ENCODE measurements at places on chromosomes 3 and 15.
A peak's percentile ranks its signal among the peaks of the same experiment; 100 is the strongest.

DNA sequence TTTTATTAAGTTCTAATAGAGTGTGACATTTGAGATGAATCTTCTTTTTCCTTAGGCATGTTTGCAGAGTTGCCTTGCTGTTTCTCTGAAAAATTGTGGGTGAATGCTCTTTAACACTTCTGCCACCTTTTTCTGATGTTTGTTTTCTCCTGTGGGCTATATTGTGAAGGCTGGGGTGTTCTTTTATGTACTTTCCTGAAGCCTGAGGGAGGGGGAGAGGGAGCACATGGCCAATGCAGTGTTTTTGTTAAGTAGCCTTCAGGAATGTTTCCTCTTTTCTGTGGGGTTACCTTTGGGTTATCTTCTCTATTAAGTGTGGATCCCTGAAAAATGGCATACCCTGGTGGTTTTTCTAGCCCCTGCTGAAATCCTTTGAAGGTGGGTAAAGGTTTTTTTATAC is 50.2 kb downstream of the CMC1 start:
- no peak for DNase-seq

- no peak for DNase-seq
Observed at GRCh38 chr15:25675396-25675795, 187.7 kb downstream of the ATP10A start.

DNA sequence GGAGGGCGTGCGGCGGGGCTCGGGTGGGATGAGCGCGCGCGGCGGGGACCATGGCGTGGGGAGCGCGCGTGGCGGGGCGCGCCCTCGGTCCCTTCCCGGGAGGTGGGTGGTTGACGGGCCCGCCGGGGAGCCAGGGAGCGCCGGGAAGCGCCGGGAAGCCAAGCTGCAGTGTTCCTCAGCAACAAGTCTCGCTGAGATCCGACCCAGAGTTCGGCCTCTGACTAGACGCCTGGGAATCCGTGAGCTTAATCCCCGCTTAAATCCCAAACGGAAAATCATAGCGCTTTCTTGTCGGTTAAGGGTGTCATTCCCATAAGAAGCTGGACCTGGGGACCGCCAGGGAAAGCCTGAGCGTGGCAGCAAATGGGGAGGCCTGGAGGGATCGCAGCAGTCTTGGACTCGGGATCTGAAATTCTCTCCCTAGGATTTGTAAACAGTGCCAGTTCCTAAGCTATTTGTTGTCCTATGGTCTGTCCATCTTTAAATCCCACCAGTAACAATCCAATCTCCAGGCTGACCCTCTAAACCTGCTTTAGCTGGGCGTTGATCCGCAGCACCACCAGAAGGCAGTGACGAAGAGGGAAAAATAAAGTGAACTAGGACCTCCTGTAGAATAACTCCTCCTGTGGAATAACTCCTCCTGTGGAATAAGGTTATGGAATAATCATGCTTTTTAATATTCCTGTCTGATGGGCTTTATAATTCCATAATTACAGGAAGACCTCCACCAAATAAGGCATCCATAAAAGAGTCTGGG is 570 bp upstream of the NEDD4 start:
- no peak for DNase-seq

DNA sequence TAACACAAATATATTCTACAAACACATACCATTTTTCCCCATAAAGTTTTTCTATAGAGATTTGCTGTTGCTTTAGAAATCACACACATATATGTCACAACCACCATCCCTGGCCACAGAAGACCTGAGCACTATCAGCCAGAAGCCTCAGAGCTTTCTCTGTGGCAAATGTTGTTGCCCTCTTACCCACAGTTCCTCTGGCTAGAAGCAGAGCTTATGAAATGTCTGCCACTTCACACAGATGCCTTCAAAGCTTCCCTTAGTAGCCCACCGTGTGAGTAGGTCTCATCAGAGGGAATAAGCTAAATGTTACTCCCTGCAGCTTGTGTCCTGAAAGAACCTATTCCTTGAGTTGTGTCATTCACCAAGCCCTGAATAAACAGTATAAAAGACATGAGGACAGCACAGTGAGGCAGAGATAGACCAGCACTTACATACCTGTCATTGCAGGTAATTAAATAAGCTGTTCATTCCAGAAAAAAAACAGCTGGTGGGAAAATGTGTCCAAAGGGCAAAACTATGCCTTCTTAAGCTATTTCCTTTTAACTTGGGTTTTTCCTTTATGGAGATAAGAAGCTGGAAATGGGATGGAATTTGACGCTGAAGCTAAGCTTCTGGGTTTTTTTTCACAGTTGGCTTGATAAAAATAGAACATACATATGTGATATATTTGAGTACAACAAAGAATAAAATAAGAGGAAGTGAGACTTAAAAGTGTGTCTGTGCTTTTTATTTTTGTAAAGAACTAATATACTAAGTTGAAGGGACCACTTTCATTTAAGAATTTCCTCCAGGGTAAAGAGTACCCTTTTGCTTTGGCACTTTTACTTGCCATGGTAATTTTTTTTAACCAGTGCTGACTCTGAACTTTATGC is 391.4 kb downstream of the KCNH8 start:
- DNase-seq: no peak

DNA sequence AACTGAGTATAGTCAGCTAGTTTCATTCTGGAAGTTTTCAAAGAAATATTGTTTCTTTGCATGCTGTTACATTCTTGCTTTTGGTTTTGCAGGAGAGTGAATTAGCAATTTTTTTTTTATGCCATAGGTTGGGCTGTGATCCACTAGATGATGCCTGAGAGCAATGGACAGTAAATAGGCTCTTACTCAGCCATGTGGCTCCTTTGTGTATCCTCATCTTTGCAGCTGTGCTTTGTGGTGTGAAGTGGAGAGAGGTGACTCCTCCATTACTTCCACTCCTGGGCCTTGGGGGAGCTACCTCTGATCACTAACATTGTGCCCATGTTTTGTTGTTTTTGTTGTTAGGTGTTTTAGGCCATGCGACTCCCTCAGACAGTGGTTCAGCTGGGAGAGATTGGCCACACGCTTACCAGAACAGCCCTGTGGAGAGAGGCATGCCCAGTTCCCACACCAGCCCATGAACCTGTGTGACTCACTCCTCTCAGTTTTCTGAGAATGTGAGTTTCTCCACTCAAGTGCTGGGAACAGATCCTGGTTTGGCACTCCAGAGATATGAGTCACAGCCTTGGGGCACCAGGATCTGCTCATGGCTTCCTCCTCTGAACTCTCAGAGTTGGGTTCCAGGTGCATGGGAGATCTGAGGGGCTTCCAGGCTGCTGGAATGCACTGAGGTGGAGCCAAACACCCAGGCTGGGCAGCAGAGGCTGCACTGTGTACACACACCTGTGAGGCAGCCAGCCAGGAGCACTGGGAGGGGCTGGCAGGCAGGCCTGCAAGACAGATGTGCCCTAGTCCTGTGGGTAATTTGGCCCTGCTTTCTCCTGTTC is 785.3 kb downstream of the ROBO2 start:
- DNase-seq: no peak

GRCh38 chr3:9791127-9791526 is 1.1 kb downstream of the TADA3 start:
- no peak for DNase-seq

GRCh38 chr3:45551214-45552010 is 43.1 kb upstream of the LIMD1 start:
- no peak for DNase-seq

- DNase-seq: no peak
Observed at GRCh38 chr3:171390051-171390941, 69.9 kb downstream of the TNIK start.

DNA sequence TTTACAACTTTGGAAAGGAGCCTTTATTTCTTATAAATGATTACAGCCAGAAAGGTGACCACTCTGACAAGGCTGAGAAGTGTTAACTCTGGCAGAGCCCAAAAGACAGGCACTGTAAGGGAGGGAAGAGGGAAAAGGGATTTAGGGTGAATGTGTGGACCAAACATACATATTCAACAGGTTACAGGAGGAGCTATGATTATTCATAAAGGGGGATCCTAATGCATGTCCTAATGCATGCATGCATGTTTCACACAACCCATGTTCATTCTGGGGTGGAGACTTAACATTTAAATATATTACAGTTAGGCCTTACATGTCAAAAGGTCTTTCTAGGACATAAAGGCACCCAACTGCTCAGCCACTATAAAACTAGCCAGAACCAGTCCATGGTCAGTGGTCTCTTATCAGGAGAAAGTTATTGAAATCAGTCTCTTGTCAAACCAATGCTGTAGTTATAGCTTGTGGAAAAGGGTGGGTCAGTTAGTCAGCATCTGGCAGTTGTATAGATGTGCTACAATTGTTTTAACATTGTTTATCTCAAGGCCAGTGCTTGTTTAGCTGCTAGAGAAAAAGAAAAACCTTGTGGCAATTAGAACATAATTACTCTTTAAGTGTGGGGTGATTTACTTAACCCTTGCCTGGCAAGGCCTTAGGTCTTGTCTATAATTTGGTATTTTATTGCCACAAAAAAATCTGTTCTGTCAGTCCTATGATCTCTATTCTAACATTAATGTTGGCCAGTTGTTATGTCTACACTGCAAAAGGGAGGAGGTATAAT is 77.5 kb downstream of the RAD18 start:
- DNase-seq: no peak

- no peak for DNase-seq
Observed at GRCh38 chr3:45234250-45234649, 8.2 kb upstream of the TMEM158 start.

DNA sequence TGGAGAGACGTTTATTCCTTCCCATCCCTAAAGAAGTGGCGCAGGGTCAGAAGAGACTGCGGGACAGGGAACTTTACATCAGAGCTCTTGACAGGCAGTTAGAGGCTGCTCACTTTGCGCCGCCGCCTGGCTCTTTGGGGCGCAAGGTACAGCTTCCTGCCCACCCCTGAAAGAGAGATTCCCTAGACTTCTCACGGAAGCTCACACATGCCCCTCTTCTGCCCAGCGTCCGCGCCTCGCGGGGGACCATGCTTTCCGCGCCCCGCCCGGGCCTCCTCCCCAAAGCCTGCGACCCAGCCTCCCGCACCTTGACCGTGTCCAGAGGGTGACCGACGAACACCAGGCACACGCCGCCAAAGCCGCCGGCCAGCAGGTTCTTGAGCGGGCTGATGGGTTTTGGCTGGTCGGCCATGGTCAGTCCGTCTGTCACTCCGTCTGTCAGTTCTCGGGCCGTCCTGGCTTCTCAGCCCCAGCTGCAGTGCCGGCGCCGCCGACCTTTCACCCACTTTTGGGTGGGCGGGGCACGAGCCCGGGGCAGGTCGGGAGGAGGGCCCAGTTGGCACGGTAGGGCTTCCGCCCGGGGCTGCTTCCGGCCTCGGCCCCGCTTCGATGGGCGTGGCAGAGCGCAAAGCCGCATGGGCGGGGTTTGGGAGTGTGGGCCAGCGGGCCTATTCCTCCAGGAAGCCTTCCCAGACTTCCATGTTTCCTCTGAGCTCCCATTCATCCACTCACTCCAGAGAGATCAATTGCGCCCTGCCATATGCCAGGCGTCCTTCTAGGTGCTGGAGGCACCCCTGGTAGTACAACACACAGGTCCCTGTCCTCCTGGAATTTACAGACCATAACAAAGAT is at the start of gene SLC25A20:
Gene SLC25A20 (minus strand): TSS at position 500 of the 852 bp plus-strand sequence. CDS start 88 bp downstream, at position 412.
- peak; percentile 97 for DNase-seq

DNA sequence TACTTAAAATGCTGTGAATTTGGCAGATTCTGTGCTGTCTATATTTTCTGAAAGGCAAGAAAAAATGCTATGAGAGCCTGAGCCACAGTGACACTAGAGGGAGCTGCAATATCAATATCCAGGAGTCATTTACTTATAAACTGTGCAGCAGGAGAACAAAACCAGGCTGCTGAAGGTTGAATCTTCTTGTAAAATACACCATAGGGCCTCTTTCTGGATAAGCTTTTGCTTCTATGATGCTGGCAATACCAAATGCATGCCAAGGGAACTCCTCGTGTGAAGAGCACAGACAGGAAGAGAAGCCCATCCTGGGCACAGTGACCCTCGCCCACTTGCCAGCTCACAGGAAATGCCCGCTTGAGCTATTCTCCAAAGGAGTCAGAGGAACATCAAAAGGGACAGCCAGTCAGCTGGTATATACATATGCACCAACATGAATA is 48.0 kb upstream of the TSPAN3 start:
- DNase-seq: peak; percentile 68

DNA sequence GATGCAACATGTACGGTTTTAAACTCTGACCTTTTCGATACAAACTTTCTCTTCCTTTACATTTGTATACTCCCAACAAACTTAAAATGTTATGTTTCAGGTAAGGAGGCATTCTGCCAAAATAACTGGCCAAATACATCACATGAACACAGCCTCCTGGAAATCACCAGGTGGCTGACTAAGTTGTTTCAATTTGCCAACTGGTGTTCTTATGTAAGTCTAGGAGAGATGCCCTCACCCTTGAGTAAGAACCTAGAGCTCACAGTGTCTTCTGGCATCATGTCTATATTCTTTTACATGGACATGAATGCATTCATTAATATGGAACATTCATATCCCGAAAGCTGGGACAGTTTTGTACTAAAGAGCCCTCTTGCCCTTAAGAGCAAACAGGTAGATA is 341.1 kb upstream of the NR2F2 start:
- no peak for DNase-seq

DNA sequence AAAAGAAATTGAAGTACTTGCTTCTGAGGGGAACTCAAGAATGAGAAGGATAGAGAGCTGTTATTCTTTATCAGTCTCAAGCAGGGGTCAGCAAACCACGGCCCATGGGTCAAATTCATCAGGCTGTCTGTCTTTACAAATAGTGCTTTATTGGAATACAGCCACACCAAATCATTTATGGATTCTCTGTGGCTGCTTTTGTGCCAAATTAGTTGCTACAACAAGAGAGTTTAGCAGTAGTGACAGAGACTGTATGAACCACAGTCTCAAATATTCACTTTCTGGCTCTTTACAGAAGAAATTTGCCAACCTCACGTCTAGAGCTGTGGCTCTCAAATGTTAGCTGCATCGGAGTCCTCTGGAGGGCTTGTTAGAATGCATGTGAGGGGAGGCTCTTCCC is 258.0 kb upstream of the RARB start:
- DNase-seq: no peak

GRCh38 chr3:177523067-177523675 is 325.9 kb upstream of the TBL1XR1 start:
- no peak for DNase-seq

DNA sequence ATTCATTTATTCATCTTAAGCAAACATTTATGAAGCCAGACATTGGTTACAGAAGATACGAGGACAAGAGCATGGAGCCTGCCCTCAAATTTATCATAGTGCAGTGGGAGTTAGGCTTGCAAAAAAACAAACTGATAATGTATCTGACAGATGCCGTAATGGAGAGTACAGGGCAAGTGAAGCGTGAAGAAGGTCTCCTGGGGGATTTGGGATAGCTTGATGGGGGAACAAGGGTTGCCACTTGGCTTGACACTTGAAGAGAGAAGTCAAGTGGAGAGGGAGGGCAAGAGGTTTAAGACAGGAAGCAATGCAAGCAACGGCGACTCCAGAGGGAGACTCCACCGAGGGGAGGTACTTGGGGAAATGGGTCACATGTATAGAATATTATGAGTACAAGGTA is 129.3 kb downstream of the SSR3 start:
- DNase-seq: no peak

DNA sequence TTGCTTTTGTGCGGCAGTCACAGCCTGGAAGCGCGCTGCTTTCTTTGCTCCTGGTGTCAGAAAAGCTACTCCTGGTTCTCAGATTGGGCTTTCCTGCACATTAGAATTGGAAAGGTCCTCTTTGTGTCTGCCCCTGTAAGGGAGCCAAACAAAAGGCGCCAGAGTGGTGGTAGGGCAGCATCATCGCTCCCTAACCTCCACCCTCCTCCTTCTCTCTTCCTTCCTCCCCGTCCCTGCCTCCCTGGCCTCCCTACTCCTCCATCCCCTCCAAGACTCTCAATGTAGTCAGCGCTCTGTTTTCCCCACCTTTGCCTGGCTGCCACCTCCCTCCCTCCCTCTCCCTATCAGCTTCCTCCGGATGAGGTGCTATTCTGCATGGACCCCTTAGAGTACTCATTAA is 65.3 kb downstream of the SH3GL3 start:
- DNase-seq: no peak

All from D341Med (cell line).